Central memory CD8-positive, alpha-beta T cell (primary cell): ENCODE measurements at places on chromosomes 2 and 18.
A peak's percentile ranks its signal among the peaks of the same experiment; 100 is the strongest.

GRCh38 chr18:36636237-36636817 is 192.5 kb downstream of the TPGS2 start:
- no peak overlapping the region for H3K4me3 ChIP-seq
- peaks cover 1% of the 10 kb centered on the region for H3K36me3 ChIP-seq
- no peak overlapping the region for H3K27ac ChIP-seq
- no peaks in the 10 kb centered on the region for H3K4me1 ChIP-seq
- peaks cover 28% of the 10 kb centered on the region for H3K27me3 ChIP-seq

- H3K27ac ChIP-seq = no peak overlapping the region
- peaks cover 2% of the 10 kb centered on the region for H3K36me3 ChIP-seq
- DNase-seq = no peak
These were observed 80.0 kb downstream of the TWIST2 start for GRCh38 chr2:238927746-238928519.

DNA sequence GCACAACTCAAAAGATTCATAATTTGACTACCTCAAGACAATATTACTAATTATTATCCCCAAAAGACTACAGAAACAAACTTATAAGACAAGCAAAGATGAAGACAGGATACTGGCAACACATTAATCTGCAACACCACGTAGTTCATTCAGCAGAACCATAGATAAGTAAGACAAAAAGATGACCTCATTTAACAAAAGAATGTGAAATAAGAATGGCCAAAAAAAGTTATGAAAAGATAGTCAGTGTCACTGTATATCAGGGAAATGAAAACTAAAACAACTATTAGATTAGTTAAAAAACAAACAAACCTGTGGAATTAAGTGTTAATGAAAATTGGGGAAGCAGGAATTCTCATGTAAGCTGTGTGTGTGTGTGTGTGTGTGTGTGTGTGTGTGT is 19.4 kb downstream of the PSMD14 start:
- peaks cover 18% of the 10 kb centered on the region for H3K36me3 ChIP-seq
- H3K4me3 ChIP-seq = no peak overlapping the region
- H3K27ac ChIP-seq = no peak overlapping the region
- no peaks in the 10 kb centered on the region for H3K27me3 ChIP-seq
- no peak for DNase-seq
- H3K4me1 ChIP-seq = peaks cover 20% of the 10 kb centered on the region

DNA sequence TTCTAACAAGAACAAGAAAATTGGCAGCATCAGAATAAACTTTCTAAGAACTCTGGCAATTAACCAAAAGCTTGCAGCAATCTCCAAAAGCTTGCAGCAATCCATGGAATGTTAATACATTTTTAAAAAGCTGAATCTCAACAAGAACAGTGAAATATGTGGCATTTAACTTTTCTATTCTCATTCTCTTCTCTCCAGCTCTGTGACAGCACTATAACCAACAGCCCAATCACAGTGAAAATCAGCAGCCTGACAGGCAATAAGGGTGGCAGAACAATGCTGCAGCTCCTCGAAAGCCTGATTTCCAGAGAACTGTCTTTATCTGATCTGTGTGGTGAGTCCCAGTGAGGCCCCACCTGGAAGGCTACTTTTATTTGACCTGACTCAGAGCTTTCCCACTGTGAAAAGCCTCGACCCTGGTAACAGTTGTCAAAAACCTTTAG is 60.0 kb downstream of the TMEM131 start:
- H3K4me1 ChIP-seq = peaks cover 87% of the 10 kb centered on the region
- no peaks in the 10 kb centered on the region for H3K36me3 ChIP-seq
- no peak overlapping the region for H3K4me3 ChIP-seq
- no peaks in the 10 kb centered on the region for H3K27me3 ChIP-seq

GRCh38 chr18:70246061-70246466 is 40.6 kb upstream of the RTTN start:
- peaks cover 1% of the 10 kb centered on the region for H3K36me3 ChIP-seq
- H3K4me3 ChIP-seq = no peak overlapping the region
- H3K27ac ChIP-seq = no peak overlapping the region
- no peak for DNase-seq
- no peaks in the 10 kb centered on the region for H3K4me1 ChIP-seq

GRCh38 chr2:11257964-11258363 is 86.5 kb downstream of the ROCK2 start:
- H3K36me3 ChIP-seq = peaks cover 3% of the 10 kb centered on the region
- H3K27me3 ChIP-seq = no peaks in the 10 kb centered on the region
- DNase-seq = no peak
- H3K4me3 ChIP-seq = no peak overlapping the region
- H3K27ac ChIP-seq = no peak overlapping the region
- peaks cover 11% of the 10 kb centered on the region for H3K4me1 ChIP-seq

DNA sequence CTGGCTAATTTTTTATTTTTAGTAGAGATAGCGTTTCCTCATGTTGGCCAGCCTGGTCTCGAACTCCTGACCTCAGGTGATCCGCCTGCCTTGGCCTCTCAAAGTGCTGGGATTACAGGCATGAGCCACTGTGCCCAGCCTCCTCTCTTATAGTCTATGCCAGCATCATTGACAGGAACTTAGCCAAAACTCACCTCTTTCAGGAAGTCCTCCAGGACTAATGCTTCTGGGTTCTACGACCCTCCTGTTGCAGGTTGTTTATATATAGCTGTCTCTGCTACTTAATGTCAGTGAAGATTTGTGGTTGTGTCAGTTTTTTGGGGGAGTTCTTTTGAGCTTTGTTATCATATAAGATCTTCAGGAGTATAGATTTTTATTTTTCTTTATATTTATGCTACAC is 112.1 kb upstream of the CDC42EP3 start:
- no peaks in the 10 kb centered on the region for H3K27me3 ChIP-seq
- no peak overlapping the region for H3K4me3 ChIP-seq
- no peak for DNase-seq
- no peak overlapping the region for H3K27ac ChIP-seq
- H3K4me1 ChIP-seq = no peaks in the 10 kb centered on the region
- H3K36me3 ChIP-seq = peaks cover 2% of the 10 kb centered on the region

DNA sequence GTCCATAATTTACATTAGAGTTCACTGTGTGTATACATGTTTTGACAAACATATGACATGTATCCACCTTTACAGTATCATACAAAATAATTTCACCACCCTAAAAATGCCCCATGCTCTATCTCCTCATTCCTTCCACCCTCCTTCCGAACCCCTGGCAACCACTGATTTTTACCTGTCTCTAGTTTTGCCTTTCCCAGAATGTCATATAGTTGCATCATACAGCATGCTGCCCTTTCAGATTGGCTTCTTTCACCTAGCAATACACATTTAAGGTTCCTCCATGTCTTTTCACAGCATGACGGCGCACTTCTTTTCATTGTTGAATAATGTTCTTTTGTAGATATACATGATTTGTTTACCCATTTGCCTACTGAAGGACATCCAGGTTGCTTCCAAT is 10.4 kb downstream of the LRPPRC start:
- no peak for DNase-seq
- peaks cover 25% of the 10 kb centered on the region for H3K36me3 ChIP-seq
- H3K27me3 ChIP-seq = no peaks in the 10 kb centered on the region
- H3K27ac ChIP-seq = no peak overlapping the region
- peaks cover 19% of the 10 kb centered on the region for H3K4me1 ChIP-seq

GRCh38 chr2:143819190-143819735 is 690.0 kb downstream of the ARHGAP15 start:
- DNase-seq = no peak
- H3K4me3 ChIP-seq = no peak overlapping the region
- no peak overlapping the region for H3K27ac ChIP-seq
- H3K27me3 ChIP-seq = no peaks in the 10 kb centered on the region
- H3K36me3 ChIP-seq = no peaks in the 10 kb centered on the region
- H3K4me1 ChIP-seq = no peaks in the 10 kb centered on the region

DNA sequence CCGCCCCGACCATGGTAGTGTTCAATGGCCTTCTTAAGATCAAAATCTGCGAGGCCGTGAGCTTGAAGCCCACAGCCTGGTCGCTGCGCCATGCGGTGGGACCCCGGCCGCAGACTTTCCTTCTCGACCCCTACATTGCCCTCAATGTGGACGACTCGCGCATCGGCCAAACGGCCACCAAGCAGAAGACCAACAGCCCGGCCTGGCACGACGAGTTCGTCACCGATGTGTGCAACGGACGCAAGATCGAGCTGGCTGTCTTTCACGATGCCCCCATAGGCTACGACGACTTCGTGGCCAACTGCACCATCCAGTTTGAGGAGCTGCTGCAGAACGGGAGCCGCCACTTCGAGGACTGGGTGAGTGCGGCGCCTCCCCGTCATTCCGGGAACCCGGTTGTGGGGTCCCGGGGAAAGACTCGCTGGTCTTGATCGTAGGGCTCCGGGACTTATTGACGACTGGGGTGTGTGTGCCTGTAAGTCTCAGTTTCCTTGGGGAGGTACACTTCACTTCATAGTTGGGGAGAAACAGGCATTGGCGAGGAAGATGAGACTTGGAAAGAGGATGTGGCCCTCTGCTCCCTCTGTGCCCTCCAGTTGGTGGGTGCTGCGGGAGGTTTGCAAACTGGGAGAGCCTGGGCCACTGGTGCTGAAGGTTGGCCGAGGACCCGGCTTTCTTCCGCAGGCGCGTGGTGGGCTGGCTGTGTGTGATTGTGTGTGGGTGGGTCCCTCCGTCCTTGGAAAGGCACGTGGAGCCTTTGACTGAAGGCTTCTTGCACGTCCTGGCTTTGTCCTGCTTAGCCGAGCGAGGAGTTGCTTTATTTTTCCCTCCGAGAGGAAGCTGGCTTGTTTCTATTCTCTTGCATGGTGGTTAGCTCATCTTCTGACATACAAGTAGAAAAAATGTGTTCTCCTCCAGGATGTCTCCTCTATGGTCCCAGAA is 886 bp downstream of the PRKCE start:
- peaks cover 29% of the 10 kb centered on the region for H3K4me1 ChIP-seq
- H3K27me3 ChIP-seq = no peaks in the 10 kb centered on the region
- peak overlapping the region; percentile 89 for H3K4me3 ChIP-seq
- peak overlapping the region; percentile 51 for H3K27ac ChIP-seq

GRCh38 chr2:213125646-213126347 is 25.6 kb downstream of the IKZF2 start:
- DNase-seq = no peak
- peaks cover 16% of the 10 kb centered on the region for H3K4me1 ChIP-seq
- H3K27me3 ChIP-seq = no peaks in the 10 kb centered on the region
- H3K27ac ChIP-seq = peak overlapping the region; percentile 32

GRCh38 chr2:196097864-196098660 is 29.4 kb upstream of the DNAH7 start:
- H3K27me3 ChIP-seq = no peaks in the 10 kb centered on the region
- no peaks in the 10 kb centered on the region for H3K36me3 ChIP-seq
- H3K4me3 ChIP-seq = no peak overlapping the region
- peaks cover 19% of the 10 kb centered on the region for H3K4me1 ChIP-seq
- DNase-seq = no peak
- no peak overlapping the region for H3K27ac ChIP-seq

DNA sequence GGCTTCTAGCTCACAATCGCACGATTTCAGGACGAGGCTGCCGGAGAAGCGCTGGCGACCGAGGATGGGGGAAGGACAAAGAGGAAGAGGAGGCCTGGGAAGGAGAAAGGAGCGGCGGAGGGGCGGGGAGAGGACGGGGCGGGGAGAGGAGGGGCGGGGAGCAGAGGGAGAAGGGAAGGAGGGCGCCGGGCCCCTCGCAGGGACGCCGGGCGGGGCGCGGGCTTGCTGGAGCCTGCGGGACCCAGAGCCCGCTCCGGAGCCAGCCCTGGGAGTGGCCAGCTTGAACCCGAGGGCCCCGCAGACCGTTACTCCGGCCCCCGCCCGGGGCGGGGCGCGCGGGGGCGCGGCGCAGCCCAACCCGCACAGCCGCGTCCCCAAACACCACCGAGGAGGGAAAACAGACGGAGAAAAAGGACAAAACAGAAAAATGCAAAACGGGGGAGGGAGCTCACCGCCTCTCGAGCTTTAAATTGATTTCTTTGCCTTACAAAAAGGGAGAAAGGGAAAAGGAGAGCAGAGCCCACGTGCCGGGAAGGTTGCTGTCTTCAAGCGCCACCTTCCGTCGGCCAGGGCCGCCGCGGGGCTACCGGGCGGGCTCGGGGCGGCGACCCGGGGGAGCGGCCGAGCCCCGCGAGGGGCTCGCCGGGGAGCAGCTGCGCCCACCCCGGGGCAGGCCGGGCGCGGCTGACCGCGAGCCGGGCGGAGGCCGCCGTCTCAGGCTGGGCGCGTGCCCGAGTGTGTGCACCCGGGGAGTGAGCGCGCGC is 781 bp upstream of the SOX11 start:
- no peak overlapping the region for H3K27ac ChIP-seq
- H3K4me3 ChIP-seq = peak overlapping the region; percentile 13
- peaks cover 38% of the 10 kb centered on the region for H3K27me3 ChIP-seq
- H3K36me3 ChIP-seq = peaks cover 5% of the 10 kb centered on the region

GRCh38 chr18:69617888-69618287 is 217.2 kb downstream of the DOK6 start:
- H3K36me3 ChIP-seq = no peaks in the 10 kb centered on the region
- no peak for DNase-seq
- H3K27me3 ChIP-seq = peaks cover 23% of the 10 kb centered on the region
- no peak overlapping the region for H3K4me3 ChIP-seq
- no peaks in the 10 kb centered on the region for H3K4me1 ChIP-seq

GRCh38 chr18:63322908-63323634 is 3.5 kb upstream of the BCL2 start:
- no peak overlapping the region for H3K4me3 ChIP-seq
- no peak overlapping the region for H3K27ac ChIP-seq
- no peaks in the 10 kb centered on the region for H3K27me3 ChIP-seq
- peaks cover 20% of the 10 kb centered on the region for H3K36me3 ChIP-seq
- peaks cover 37% of the 10 kb centered on the region for H3K4me1 ChIP-seq

GRCh38 chr18:10350661-10351060 is 103.8 kb upstream of the APCDD1 start:
- H3K4me3 ChIP-seq = no peak overlapping the region
- H3K27me3 ChIP-seq = peaks cover 25% of the 10 kb centered on the region
- DNase-seq = no peak
- H3K36me3 ChIP-seq = no peaks in the 10 kb centered on the region
- no peak overlapping the region for H3K27ac ChIP-seq
- no peaks in the 10 kb centered on the region for H3K4me1 ChIP-seq

- peaks cover 21% of the 10 kb centered on the region for H3K36me3 ChIP-seq
- H3K27me3 ChIP-seq = no peaks in the 10 kb centered on the region
- H3K27ac ChIP-seq = peak overlapping the region; percentile 89
- peaks cover 77% of the 10 kb centered on the region for H3K4me1 ChIP-seq
These were observed 70.7 kb downstream of the EML4 start for GRCh38 chr2:42239811-42240210.

DNA sequence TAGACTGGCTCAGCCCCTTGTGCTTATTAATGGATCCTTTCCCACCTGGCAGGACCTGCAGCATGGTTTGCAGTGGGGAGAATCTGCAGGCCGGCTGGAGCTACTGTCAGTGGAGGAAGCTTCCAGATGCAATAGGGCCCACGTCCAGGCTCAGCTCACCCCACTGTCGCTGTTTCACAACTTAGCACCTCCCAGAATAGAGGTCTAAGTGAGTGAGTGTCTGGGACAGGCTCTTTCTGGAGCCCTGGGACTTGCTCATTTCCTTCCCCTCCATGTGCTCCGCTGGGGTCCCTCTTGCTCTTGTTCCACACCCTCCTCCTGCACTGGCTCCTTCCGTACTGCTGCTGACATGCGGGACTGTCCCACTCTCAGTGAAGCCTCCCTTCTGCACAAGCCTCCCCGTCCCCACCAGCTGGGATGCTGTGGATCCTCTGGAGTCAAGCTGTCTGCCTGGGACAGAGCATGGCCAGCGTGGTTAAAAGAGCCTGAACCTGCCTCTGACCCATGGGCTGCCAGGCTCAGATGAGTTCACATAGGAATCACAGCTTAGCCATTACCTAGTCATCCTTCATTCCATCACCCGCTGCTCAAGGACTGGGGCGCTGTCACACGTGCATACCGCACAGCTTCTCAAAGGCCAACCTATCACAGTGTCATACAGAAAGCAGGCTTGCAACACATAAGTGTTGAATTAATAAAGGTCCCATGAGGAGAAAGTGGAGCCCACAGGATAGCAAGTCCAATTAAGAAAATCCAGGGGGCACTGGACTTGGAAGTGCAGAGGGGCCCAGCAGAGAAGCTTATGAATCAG is 135.9 kb downstream of the ACKR3 start:
- H3K27me3 ChIP-seq = peaks cover 17% of the 10 kb centered on the region
- H3K4me1 ChIP-seq = no peaks in the 10 kb centered on the region
- no peak overlapping the region for H3K27ac ChIP-seq
- no peak overlapping the region for H3K4me3 ChIP-seq
